Activated CD8-positive, alpha-beta memory T cell treated with anti-CD3 and anti-CD28 coated beads, Interleukin-2, amount 50 U/mL, for 48 hours (primary cell): ENCODE measurements at places on chromosomes 1 and 21.

DNA sequence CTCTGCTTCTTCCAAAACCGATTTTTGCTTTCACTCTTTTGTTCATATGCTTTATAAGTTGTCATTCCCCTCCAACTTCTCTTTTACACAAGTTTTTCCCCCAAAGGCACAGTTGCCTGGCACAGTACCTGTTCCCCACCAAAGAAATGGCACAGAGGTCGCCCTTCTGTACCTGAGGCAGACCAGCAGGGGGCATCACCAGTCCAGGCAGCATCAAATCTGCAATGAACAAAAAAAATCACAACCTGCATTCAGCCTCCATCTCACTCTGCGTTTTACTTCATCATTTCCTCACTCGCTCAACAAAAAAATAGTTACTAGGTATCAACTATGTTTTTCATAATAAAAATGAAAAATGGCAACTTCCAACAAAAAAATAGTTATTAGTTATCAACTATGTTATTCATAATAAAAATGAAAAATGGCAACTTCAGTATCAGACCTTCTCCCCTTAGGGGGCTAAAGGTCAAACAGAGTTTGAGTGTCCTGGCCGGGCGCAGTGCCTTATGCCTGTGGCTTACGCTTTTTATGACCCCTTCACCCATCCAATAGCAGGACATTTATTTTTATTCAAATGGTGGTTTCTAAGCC, 4.1 kb downstream of the EIF2D start:
- peak; percentile 71 for DNase-seq

GRCh38 chr1:3082571-3083516, 13.8 kb downstream of the PRDM16 start:
- no peak for DNase-seq

DNA sequence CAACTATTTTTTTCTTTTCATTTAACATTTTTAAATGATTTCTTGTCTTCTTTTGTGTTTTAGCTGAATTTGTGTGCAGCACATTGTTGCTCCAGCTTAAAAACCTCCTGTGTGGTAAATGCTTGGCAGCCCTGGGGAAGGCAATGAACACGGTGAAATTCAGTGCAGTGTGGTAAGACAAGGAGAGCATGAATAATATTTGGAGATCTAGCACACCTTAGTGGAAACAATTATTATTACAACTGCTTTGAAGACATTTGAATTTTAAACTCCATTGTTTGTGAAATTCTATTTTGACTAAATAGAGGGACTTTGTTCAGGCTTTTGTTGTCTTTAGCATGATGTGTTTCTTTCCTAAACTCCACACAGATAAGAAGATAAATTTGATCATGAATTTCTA, 242.6 kb upstream of the CXADR start:
- DNase-seq, result no peak

DNA sequence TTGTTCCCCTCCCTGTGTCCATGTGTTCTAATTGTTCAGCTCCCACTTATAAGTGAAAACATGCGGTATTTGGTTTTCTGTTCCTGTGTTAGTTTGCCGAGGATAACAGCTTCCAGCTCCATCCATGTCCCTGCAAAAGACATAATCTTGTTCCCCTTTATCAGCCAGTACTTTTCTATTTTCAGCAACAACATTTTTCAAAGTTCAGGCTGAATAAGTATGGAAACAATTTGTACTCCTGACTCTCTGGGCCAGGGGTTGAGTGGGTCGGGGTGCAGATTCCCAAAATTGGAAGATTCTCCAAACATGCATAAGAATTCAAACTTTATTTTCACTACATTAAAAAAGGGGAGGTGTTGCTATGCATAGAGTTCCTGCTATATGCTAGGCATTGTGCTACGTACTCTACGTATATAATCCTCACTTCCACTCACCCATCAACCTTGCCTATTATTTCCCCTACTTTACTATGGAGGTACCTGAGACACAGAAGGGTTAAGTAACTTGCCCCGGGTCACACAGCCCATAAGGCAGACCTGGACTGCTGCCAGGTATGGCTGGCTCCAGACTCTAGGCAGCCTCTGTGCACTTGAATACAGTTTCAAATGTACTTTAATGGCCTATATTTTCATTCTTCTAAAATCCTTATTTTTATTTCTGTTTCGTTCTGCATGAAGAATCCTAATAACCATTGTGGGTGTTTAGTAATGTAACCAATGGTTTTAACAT, 117.1 kb upstream of the C8B start:
- no peak for DNase-seq

DNA sequence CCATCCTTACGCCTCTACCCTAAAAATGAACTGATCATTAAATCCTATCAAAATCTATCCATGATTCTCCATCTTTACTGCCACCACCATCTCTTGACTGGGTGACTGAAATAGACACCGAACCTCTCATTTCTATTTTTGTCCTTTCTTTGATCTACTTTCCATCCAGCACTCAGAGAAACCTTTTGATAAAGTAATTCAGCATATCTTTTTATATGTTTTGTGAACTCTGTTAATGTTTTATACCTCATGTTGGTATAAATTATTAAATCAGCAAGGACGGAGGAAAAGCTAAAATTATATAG, 13.0 kb downstream of the PCNX2 start:
- DNase-seq, result no peak

- DNase-seq, result no peak
Observed at GRCh38 chr1:4637616-4638344, 16.6 kb upstream of the AJAP1 start.

DNA sequence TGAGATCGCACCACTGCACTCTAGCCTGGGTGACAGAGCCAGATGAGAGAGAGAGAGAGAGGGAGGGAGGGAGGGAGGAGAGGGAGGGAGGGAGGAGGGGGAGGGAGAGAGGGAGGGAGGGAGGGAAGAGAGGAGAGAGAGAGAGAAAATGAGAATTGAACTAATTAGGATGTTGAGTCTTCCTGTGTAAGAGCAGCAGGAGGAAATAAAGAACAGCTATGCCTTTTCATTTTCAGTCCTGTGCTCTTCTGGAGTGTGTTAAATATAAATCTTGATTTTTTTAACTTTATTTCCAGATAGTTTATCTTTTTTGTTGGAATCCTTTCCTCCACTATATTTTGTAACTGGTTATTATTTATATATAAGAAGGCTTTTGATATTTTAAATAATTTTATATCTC, 27.1 kb downstream of the DNTTIP2 start:
- no peak for DNase-seq

- DNase-seq, result no peak
Observed at GRCh38 chr1:230713915-230714764, at the start of gene AGT. Gene AGT (minus strand): TSS chr1:230714122. CDS start chr1:230710823, 3,299 bp downstream.

- DNase-seq, result no peak
Observed at GRCh38 chr1:71572038-71572437, 491.2 kb upstream of the ZRANB2 start.

- DNase-seq, result no peak
Observed at GRCh38 chr1:52706941-52707926, 9.1 kb upstream of the COA7 start.

GRCh38 chr1:179314928-179315327, 21.3 kb downstream of the SOAT1 start:
- DNase-seq, result no peak

DNA sequence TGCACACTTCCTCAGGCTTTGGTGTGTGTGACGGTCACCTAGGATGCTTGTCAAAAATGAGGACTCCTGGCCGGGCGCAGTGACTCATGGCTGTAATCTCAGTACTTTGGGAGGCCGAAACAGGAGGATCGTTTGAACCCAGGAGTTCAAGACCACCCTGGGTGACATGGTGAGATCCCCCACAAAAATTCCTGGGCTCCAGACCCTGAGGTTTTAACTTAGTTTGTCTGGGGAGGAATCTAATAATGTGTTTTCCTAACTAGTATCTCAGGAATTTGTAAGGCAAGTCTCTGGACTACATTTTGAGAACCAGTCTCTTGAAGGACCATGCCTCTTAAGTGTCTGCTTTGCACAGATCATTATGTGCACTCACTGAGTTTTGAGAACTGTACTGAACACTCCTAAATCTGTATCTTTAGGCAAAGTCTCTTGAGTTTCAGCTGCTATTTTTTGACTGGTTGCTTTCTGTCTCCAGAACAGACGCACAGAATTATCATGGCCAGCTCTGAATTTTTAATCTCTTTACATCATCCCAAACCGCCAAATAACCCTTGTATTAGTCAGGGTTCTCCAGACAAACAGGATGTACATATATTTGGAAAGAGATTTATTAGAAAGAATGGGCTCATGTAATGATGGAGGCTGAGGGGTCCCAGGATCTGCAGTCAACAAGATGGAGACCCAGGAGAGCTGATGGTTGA, 45.5 kb upstream of the VANGL1 start:
- no peak for DNase-seq

DNA sequence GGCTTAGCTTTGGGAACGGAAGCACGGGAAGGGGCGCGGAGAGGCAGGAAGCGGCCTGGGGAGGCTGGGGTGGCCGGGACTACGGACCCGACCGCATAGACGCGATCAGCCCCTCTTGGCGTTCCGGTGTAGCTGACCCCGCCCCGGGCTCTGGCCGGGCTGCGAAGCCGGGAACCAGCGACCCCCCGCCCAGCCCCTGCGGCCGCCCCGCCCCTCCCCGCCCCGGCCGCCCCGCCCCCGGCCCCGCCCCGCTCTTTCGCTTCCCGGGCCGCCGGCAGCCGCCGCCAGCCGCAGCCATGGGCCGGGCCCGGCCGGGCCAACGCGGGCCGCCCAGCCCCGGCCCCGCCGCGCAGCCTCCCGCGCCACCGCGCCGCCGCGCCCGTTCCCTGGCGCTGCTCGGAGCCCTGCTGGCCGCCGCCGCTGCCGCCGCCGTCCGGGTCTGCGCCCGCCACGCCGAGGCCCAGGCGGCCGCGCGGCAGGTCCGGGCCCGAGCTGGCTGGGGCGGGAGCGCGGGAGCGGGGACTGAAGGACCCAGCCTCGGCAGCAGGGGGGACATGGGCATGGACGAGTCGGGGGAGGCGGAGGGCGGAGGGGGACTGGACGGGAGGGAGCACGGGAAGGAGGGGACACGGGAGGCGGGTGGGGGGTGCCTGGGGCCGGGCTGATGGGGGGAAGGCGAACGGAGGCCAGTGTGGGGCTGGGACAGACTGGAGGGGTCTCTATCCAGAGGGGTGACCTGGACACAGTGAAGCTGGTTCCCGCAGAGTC, at the start of gene SELENON:
SELENON (plus strand) TSS at position 259 of the 768 bp plus-strand sequence; CDS start at position 297, 38 bp downstream.
- DNase-seq, result peak; percentile 70

- no peak for DNase-seq
Observed at GRCh38 chr21:37564924-37565529, 198.5 kb downstream of the DYRK1A start.

DNA sequence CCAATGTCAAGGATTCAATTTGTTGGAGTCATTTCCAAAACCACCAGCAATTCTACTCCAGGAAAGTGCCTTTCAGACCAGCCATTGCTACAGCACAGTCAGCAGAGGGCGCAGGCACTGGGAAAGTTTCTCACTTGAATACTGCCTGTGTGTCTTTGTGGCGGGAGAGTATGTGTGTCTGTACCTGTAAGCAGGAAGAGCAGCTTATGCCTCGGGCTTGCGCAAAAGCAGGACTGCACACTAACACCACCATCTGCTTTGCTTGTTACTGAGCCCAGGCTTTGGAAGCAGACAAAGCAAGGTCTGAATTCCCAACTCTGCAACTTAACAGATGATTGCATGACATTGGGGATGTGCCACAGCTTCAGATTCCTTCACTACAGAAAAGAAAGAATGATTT, 7.0 kb upstream of the CTSE start:
- DNase-seq, result peak; percentile 73

DNA sequence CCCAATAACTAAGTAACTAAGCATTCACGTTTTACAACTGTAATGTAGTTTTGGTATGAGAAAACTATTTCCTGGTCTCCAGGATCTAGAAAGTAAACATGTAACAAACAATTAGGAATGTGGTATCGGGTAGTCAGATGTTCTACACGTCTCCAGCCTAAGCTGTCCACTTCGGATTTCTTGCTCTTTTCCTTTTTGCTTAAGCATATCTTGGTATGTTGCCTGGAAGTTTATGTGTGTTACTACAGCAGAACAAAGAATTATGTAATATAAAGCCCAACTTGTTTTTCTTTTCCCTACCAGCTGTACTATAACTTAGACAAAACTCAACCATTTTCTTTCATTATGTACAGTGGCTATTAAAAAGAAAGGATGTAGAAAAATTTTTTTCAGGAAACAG, 20.4 kb upstream of the WARS2 start:
- DNase-seq, result no peak

DNA sequence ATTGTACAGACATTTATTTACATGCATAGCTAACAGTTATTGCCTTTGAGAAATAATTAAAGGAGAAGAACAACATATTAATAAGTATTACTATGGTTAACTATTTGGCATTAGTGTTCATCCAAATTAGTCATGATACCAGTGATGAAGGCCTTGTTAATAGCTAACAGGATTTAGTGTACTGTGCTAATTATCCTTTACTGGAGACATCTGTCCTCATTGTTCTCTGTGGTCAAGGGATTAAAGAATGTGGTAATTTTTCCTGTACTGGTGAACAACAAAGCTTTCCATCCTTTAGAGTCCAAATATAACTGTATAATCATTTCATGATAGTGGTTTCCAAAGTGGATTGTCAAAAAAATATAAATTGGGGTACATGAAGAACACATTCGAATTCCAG, 103.9 kb downstream of the ADGRL4 start:
- DNase-seq, result no peak

DNA sequence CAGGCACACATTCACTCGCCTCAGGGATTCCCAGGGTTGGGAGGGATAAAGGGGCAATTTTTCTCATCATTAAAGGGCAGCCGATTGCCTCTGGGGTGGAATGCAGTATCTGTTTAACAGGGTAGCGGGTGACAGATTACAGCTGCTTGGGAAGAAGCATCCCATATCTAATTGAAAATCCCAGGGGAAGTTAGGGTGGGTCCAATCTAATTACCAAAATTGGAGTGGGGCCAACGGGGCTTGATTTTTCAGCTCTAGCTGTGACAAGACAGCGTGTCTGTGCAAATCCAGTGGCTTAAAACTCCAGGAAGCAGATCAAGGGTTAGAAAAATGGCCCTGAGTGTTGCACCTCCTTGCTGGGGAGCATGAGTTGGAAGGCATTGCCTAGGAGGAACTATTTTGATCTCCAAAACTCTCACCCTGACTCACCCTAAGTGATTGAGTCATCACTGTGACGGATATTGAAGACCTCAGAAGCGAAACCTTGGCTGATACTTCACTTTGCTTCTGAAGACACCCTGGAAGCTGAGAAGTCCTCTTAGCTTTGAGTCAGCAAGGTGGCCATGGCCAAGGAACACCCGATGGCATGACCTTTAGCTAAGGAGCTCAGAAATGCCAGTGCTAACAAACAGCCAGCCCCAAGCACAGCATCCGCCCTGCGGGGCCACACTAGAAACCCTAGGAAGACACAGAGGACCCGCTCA, 46.0 kb downstream of the GRHL3 start:
- DNase-seq, result no peak

DNA sequence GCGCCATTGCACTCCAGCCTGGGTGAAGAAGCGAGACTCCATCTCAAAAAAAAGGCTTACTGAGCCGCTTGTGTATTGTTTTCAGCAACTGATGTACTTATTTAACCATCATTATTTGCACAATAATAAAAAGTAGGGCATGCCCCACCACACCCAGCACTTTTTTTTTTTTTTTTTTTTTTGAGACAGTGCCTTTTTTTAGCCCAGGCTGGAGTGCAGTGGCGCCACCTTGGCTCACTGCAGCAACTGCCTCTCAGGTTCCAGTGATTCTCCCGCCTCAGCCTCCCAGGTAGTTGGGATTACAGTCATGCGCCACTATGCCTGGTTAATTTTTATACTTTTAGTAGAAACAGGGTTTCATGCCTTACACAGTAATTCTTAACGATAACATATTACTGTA, 12.2 kb upstream of the TRNAU1AP start:
- no peak for DNase-seq

GRCh38 chr1:17755120-17755519, at the start of gene ACTL8:
Gene ACTL8 (plus strand): TSS chr1:17755333. CDS start chr1:17823009, 67,676 bp downstream.
- DNase-seq, result peak; percentile 54
